ENCODE measurements at places on chromosomes 1 and 21. TPM values are rescaled to one million over a fixed set of nuclear protein-coding genes. Genes with fewer than 3 reads are reported as not detected.

CD1E gene
- total RNA-seq = not detected

ELOA gene
- 42.6 TPM for total RNA-seq

KLHDC8A gene
- not detected for total RNA-seq

KRTAP12-2 gene
- not detected for total RNA-seq

- DNase-seq = no peak
Measured at GRCh38 chr1:8902765-8903164, 24.3 kb upstream of the ENO1 start.

- no peak for DNase-seq
Measured at GRCh38 chr1:84756455-84757082, 66.3 kb upstream of the SSX2IP start.

DNA sequence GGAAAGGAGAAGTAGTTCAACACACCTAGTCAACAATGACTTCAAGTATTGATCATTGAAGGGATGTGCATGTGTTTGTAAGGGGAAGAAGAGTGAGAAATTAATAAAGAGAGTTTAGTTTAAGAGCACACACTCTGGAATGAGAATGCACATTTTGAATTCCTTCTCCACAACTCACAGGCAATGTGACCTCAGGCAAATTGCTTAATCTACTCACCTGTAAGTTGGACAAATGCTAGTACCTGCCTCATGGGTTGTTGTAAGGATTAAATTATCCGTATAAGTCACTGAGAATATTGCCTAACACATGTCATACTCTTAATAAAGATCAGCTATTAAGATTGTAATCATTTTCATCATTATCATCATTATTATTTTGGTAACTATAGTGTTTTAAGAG lies 204.0 kb upstream of the NFIA start:
- DNase-seq = no peak

GRCh38 chr1:10901091-10901890 lies 104.8 kb upstream of the CASZ1 start:
- no peak for DNase-seq

DNA sequence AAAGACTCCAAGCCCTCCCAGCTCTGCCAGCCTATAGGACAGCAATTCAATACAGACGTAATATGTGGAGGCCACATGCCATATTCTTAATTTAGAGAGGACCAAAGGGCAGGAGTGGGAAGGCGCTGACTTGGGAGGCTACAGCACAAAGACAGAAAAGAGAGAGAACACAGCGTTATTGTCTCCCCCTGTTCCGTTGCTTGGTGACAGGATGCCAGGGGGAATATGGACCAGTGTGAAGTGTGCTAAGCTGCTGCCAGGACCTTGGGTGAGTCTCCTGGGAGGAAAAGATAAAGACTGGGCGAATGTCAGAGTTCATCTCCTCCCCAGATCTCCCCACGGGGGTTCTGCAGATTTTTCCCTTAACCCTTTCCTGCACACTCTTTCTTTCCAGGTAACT lies 102.1 kb upstream of the ADAR start:
- no peak for DNase-seq

GRCh38 chr1:61742620-61743430 lies 545 bp downstream of the PATJ start:
- peak; percentile 49 for DNase-seq

DNA sequence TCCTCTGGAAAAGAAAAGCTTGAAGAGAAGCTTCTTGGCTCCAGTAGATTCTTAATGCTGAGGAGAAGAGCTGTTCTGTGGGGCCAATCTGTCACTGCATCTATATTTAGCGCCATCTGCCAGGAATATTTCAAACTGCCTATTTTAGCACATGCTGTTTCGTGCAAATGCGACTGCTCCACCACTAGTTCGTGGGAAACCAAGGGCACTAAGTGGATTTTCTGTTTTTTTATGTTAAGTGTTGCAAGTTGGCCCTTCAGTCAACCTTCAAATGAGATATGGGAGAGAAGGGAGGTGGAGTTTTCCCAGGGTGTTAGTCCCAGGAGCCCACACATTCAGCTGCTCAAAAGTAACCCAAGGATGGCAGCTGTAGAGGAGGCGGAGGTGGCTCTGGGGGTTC lies 91.9 kb downstream of the TSEN15 start:
- no peak for DNase-seq

DNA sequence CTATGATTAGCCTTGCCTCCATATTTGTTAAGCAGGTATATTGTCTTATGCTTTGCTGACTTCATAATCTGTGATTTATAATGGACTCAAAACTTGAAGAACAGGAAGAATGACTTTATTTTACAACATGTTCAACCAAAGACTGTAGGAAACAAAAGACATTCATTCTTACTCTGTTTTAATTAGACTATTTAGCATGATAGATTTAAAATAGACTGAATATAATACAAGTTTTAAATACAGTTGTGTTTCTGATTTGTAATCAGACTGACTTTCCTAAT lies 63.1 kb downstream of the CDC14A start:
- DNase-seq = peak; percentile 32

- no peak for DNase-seq
Measured at GRCh38 chr1:79037085-79037484, 30.6 kb upstream of the ADGRL4 start.

DNA sequence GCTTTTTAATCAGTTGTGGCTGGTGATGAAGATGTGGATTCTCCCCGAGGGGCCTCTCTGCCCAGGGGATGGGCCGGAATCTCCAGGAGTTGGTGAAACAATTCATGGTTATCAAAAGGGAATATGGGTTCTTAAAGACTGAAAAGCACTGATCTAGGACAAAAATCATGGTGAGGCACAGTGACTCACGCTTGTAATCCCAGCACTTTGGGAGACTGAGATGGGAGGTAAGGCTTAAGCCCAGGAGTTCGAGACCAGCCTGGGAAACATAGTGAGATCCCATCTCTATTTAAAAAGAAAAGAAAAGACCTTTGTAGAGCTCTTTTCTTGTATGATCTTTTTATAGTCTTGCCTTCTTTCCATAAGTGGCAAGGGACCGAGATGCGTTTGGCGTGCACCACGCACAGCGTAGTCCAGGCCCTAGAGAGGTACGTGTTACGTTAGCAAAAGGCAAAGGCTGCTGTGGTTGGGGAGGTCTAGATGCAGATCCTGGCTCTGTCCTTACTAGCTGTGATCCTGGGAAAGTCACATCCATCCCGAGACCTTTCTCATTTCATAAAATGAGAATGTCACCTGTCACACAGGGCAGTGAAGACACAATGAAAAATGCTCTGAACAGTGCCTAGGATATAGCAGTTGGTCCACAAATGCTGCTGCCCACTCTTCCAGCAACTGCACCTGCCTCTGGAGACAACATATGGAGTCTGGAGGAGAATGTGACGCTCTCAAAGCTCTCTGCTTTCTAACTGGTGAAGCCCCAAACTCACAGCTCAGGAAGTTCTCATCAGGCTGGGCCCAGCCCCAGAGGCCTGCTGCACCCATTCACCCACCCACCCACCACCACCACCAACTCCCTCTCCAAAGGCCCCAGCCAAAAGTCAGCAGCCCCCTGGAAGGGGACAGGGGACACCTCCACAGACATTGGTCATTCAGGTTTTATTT lies 54.8 kb downstream of the KIF21B start:
- no peak for DNase-seq

DNA sequence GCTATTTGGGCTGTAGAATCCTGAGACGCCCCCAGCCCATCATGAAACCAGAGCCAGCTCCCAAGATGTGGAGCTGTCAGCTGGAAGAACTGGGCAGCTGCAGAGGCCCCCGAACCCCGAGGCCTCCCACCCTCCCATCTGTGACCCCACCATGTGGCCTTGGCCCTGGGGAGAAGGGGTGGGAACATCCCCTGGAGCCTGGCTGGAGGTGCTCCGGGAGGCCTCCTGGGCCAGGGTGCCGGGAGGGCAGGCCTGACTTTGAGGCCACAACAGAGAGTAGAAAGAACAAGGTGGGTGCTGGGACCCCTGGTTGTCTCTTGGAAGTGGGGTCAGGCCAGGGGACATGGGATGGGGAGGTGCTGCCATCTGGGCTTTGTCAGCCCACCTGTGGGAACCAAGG lies 6.0 kb upstream of the SMYD3 start:
- DNase-seq = no peak

DNA sequence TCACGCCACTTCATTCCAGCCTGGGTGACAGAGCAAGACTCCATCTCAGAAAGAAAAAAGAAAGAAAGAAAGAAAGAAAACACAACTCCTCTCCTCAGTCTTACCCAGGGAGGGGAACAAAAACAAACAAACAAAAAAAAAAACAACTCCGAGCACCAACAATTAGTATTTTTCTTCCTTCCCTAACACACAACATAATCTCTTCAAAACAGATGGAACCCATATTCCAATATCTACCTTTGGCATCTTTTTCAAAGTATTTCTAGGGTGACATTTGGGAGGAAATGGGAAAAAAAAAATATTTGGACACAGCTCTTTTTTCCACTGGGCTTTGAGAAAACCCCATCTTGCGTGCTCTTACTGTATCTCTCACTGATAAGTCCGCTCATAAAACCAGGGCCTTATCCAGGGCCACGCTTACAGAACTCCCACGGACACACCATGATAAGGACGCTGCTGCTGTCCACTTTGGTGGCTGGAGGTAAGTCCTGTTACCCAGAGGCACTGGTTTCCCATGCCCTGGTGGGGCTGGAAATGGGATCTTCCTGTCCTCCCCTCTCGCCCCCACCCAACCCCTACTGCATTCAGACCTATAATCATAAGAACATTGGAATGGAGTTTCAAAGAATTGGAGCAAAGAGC lies at the start of gene CELA2A:
CELA2A (plus strand) TSS at position 420 of the 642 bp plus-strand sequence; CDS start at position 442, 22 bp downstream.
- DNase-seq = no peak

GRCh38 chr1:115946116-115946515 lies 30.2 kb upstream of the SLC22A15 start:
- no peak for DNase-seq

- no peak for DNase-seq
Measured at GRCh38 chr21:34679051-34679450, 10.3 kb downstream of the CLIC6 start.

GRCh38 chr21:29650523-29651022 lies 289.2 kb downstream of the GRIK1 start:
- DNase-seq = no peak

GRCh38 chr1:47590523-47591225 lies 152.8 kb downstream of the FOXD2 start:
- DNase-seq = no peak

DNA sequence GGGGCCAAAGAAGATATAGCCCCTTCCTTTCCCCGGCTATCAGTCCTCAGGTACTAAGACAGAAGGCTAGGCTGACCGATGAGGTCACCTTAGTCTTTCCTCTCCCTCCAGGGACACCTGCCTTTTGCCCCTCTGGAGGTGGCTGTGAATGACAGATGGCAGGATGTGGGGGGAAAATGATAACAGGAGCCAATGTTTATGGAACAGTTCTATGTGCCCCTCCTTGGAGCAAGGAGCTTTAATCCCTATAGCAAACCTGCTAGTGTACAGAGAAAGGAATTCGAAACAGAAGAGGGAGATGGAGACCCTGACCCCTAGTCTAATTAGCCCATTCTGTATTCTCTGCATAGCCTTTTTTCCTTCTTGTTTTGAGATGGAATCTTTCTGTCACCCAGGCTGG lies 28.1 kb downstream of the SERINC2 start:
- DNase-seq = no peak

- no peak for DNase-seq
Measured at GRCh38 chr1:44757420-44757819, 17.8 kb downstream of the KIF2C start.

- no peak for DNase-seq
Measured at GRCh38 chr1:111320066-111320879, 29.6 kb downstream of the CHIA start.

DNA sequence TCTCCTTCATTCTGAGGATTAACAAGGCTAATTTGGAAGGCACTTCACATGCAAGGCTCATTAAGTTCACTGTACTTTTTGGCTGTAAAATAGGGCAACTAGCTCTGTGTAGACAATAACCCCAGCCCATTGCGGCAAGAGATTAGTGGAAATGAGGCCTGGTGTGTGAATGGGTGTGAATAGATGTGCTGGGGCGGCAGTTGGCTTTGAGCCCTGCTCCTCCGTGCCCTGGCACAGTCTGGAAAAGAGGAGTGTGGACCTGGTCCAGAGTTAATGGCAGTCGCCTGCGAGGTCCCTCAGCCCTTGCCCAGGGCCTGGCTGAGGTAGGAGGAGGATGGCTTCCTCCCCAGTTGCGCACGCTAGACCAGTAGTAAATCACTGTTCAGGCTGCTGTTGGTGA lies 4.8 kb downstream of the KISS1 start:
- DNase-seq = no peak

DNA sequence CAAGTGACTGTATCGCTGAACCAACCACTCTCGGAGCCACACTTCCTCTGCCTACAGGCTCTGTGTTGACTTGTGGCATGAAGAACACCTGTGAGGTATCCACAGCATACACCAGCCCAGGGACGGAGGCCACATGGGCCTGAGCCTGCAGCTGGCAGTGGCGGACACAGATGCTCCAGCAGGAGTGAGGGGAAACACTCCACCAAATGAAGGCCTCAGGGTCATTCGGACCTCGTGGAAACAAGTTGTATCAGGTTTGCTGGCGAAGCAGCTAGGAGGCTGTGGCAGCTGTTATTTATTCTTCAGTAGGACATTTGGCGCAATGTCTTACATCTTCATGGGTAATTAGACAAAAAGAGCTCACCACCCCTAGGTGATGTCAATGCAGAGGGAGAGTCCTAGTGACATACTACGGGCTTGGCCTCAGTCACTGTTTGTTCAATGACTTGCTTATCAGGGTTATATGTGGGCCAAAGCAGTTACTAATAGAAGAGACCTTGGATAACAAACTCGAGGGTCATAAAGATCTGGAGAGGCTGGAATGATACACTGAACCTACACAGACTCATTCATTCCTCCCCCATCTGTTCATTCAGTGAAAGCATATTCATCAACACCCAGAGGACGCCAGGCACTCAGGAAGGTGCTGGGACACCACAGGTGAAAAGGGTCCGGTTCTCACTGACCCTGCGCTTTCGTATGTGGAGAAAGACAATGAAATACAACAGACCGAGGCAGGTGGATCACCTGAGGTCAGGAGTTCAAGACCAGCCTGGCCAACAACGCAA lies 11.6 kb upstream of the ETS2 start:
- no peak for DNase-seq

- no peak for DNase-seq
Measured at GRCh38 chr1:3889936-3890335, 10.1 kb downstream of the C1orf174 start.

DNA sequence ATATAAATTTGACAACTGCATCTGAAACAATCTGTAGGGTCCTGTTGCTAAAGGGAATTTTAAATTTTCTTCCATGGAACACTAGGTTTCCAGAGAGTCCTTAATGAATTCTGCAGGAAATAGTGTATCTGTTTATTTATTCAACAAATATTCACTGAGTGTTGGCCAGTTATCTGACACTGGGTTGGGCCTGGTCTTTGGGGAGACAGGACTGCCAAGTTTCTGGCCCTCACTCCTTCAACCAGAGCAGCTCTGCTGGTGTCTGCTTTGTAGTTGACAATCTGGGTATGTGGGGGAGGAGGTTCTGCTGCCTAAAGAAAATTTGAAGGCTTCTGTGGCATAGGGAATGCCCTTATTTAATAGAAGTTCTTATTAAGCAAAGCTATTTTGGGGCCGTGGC lies 26.1 kb upstream of the HUNK start:
- no peak for DNase-seq

Measured in endothelial cell of umbilical vein (primary cell).